Inflammatory macrophage (primary cell): ENCODE measurements at places on chromosomes 6 and 20.

GRCh38 chr6:125818772-125819260, 28.1 kb downstream of the NCOA7 start:
- no peak for DNase-seq

DNA sequence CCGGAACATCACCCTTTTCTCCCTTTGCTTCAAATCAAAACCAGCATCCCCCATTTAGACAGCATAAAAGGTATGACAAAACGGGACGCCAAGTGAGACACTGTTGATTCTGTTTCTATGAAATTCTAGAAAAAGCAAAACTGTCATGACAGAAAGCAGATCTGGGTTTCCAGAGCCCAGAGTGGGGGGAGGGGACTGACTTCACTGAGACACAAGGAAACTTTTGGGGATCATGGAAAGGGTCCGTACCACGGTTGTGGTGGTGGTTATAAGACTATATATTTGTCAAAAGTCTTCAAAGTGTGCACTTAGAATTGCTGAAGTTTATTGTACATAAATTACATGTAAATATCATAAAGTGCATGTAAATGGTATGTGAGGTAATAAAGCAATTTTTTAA, 82.6 kb downstream of the SLC22A3 start:
- DNase-seq, result no peak

- no peak for DNase-seq
Measured at GRCh38 chr20:6037082-6037481, 16.8 kb downstream of the LRRN4 start.

DNA sequence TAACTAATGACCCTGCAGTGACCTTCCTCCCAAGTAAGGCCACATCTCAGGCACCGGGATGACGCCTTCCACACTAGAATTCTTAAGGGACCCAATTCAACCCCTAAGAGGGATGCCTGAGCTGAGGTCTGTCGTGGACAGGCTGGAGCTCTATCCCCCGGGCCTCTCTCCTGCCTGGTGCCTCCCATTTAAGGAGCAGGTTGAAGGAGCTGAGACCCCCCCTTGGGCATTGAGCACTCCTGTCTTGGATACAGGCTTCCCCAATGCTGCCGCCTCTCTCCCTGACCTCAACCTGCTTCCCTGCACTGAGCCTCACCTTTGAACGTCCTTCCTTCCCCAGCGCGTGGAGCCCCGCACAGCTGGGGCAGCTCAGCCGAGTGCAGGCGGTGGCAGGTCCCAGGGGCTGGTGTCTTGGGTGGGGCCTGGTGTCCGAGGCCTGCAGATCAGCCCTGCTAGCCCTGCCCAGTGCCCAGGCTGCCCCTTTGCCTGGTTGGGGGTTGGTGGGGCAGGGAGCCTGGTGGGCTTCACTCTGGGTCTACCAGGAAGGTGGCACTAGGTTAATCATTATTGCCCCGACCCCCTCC, 19.9 kb upstream of the BHLHE23 start:
- DNase-seq, result no peak

DNA sequence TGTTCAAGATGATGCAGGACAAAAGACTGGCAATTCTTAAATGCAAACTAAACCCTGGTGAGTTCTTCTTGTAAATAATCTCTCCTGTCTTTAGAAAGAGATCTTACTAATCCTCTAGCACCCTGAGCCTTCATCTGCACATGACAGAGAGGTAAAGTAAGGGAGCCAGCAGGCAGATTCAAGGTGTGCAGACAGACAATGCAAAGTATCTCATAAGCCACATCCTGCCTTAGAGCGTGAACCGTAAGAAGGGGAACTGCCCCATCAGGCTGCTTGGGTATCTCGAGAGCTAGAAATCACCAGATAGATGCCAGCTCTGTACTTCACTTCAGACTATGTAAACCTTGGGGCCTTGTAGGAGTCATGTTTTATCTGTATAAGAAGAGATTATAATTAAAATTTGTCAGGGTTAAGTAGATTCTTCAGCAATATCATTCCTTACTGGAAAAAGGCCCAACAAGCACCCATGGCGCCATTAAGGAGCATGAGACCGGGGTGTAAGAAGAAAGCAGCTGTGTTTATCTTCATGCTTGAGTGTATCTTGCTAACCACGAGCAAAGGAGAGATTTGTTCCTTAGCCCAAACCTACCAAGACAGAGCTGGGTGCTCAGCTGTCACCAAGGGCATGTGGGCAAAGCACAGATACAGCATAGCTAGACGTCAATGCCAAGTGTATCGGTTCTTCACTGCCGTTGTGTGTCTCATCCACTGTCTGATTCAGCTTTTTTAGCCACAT, 24.4 kb downstream of the CNR1 start:
- DNase-seq, result no peak

- no peak for DNase-seq
Measured at GRCh38 chr20:16675001-16675564, 54.7 kb upstream of the SNRPB2 start.

- no peak for DNase-seq
Measured at GRCh38 chr6:106927531-106928398, 46.8 kb downstream of the CD24 start.

- DNase-seq, result no peak
Measured at GRCh38 chr6:49918787-49919186, 45.2 kb downstream of the DEFB114 start.
